SJCRH30 (cell line): ENCODE measurements at places on chromosomes 4 and X. TPM values are rescaled to one million over a fixed set of nuclear protein-coding genes. Genes with fewer than 3 reads are reported as not detected.

The NUP62CL gene
- not detected in 2 replicates for total RNA-seq

The ALPK1 gene
- total RNA-seq, result 5.0 and 5.1 TPM in 2 replicates

The MAGEA10 gene
- total RNA-seq, result not detected in 2 replicates

The ADH1B gene
- total RNA-seq, result not detected in 2 replicates

The MXRA5 gene
- 49.6 and 52.0 TPM in 2 replicates for total RNA-seq
